KBM-7 (cell line): ENCODE measurements at places on chromosomes 5 and 9.
A peak's percentile ranks its signal among the peaks of the same experiment; 100 is the strongest.

- no peak for DNase-seq
These were observed 34.2 kb downstream of the IPPK start for GRCh38 chr9:92635760-92636159.

DNA sequence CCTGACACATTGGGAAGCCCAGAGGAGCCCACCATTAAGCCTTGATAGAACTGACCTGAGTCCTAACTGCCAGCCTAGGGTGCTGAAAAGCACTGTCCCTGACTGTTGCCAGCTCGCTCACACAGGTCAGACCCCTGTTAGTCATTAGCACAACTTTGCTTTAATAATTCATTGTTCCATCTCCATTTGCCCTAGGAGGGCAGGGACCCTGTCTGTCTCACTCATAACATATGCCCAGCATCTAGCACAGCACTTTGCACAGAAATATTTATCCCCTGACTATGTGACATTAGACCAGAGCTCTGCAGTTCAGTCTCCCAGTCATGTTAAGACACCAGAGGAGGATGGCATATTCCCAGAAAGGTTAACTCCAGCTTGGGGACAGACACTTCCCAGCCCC is 61.8 kb upstream of the STXBP1 start:
- DNase-seq = no peak

GRCh38 chr5:56751572-56752313 is 63.6 kb upstream of the MAP3K1 start:
- no peak for DNase-seq

- peak; percentile 3 for DNase-seq
These were observed 168.8 kb upstream of the POC5 start for GRCh38 chr5:75885849-75886596.

- DNase-seq = no peak
These were observed 290.3 kb downstream of the EBF1 start for GRCh38 chr5:158809310-158809850.

DNA sequence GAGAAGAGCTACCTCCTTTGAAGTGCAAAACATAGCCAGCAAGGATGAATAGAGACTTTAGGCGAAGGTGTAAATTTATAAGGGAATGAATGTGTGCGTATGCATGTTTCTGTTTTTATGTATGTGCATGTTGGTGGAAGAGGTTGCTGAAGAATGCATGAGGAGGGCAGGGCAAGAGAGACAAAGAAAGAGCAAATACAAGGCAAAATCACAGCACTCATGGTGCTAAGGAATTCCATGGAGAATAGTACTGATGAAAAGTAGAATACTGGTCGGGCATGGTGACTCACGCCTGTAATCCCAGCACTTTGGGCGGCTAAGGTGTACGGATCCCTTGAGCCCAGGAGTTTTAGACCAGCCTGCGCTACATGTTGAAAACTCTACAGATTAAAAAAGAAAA is 762.1 kb upstream of the PTPRD start:
- DNase-seq = no peak

- DNase-seq = no peak
These were observed 38.6 kb upstream of the FBP1 start for GRCh38 chr9:94677929-94678328.

DNA sequence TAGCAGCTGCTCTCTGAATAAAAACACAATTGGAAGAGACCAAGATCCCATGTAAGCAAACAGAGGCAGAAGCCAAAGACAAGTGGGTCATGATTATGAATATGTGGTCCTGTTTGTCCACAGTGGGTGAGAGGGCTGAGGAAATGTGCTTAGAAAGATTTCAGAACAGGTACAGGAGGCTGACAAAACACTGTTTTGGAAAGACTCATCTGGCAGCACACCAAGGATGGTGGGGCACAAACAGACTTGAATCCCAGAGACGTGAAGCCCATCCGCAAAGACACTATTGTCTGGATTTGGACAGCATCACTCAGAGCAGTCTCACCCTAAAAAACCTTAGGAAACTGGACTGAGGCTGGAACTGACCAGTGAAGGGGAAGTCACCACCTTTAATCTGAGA is 85.0 kb downstream of the ADRB2 start:
- no peak for DNase-seq

DNA sequence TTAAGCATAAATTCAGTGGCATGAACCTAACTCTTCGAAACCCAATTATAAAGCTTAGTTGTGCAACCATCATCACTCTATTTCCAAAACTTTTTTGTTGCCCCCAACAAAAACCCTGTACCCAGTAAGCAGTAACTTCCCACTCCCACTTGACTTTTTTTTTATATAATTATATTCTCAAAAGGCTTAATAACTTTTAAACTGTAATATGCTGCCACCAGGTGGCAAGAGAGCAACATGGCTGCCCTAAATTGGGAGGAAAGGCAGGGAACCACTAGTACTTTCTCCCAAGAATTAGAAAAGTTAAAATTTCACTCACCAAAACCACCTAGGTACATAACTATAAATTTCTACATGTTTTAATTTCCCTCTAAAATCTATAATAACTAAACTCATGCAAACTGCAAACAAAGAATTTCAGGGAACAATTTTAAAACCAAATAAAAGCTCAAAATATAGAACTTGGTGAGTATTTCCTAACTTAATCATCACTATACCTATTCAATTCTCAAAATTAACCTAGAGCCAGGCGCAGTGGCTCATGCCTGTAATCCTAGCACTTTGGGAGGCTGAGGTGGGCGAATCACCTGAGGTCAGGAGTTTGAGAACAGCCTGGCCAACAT is 50.2 kb upstream of the RNF38 start:
- peak; percentile 46 for DNase-seq

DNA sequence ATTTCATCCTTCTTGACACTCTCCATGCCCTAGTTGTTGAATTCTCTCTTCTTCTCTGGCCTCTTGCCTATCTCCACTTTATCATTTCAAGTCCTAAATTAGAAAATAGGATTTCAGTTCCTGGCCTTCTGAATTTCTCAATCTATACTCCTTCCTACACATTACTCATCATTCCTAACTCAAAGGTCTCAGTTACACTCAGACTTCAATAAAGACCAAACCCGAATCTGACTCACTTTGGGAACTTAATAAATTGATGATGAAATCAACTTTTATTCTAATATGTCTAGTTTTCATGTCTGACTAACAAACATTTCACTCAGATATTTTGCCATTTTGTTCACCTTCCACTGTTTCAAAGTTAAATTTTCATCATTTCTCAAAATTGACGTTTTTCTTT is 113.6 kb upstream of the TSLP start:
- DNase-seq = no peak

- peak; percentile 89 for DNase-seq
These were observed 18.2 kb downstream of the S100Z start for GRCh38 chr5:76867827-76868693.

GRCh38 chr9:69627281-69627680 is 44.9 kb downstream of the APBA1 start:
- DNase-seq = no peak

- no peak for DNase-seq
These were observed 85.9 kb downstream of the VAV2 start for GRCh38 chr9:133906218-133906617.

- DNase-seq = no peak
These were observed 305.7 kb upstream of the KCNN2 start for GRCh38 chr5:114056185-114056538.

GRCh38 chr5:177469750-177470525 is 3.5 kb downstream of the DBN1 start:
- DNase-seq = no peak

DNA sequence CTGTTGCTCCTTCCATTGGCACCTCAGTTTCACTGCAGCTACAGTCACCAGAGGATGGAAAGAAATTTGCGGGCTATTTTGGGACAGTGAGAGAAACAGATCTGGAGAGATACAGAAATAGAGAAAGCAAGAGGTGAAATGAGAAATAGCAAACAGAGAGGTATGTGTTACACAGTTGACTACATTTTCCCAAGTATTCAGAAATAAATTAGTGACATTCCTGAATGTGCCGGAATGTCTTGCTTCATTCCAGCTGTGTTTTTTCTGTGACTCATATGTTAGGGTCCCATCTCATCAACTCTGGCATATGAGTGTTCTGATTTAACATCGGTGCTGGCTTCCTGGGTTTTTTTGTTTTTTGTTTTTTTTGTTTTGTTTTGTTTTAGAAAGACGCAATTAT is 63.8 kb upstream of the ZNF462 start:
- DNase-seq = no peak

GRCh38 chr9:34437006-34437925 is 21.1 kb downstream of the FAM219A start:
- DNase-seq = peak; percentile 75

GRCh38 chr5:8028243-8028642 is 159.3 kb downstream of the MTRR start:
- no peak for DNase-seq

DNA sequence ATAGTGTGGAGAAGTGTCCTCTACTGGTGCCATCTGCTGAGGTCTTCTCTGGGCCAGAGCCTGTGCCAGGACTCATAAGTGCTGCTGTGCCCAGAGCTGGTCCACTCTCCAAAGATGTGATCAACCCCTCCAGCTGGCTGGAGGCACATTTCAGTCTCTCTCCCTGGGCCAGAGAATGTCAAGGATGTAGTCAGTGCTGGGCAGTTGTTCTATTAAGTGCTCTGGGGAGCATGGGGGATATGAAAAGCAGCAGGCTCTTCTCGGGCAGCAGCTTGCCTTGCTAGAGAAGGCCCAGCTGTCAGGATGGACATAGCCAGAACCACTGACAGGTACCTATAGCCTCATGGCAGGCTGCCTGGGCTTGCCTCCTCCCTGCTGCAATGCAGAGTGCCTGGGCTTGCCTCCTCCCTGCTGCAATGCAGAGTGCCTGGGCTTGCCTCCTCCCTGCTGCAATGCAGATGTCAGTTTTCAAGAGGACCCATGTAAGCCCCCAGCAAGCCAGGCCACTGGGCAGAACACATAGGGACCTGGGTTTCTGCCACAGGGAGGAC is 157.2 kb upstream of the PANK3 start:
- DNase-seq = no peak

GRCh38 chr5:124162767-124163532 is 583.5 kb downstream of the ZNF608 start:
- peak; percentile 87 for DNase-seq

GRCh38 chr5:112183103-112183711 is 235.9 kb downstream of the EPB41L4A start:
- no peak for DNase-seq

DNA sequence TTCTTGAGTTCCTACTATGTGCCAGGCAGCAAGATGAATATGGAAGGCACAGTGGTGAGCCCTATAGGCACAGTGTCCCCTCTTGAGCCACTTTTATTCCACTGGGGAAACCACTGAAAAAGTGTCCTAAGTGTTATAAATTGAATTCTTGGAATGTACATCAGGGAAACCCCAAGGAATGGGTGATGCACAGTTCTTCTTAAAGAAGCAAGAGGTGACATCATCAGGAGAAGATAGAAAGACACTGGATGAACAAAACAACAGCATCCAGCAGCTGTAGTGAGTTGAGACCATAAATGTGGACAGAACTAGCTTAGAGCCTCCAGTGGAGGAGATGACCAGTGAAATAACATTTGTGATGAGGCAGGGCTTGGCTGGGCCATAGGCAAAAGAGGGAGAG is 199.2 kb upstream of the ANKRD55 start:
- DNase-seq = no peak

DNA sequence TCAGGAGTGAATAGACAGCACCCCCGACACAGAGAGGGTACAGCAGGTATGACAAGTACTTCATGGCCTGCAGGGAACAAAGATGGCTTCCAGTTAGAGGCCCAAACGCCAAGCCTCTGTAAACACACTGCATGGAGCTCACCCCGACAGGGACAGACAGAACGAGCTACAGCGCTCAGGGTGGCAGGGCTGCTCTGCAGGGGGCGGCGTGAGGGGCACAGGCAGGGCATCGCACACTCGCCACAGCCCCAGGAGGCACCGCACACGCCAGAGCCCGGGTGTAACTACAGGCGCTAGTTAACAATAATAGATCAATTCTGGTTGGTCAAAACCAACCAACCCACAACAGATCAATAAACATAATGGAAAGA is 21.1 kb downstream of the CLPTM1L start:
- DNase-seq = no peak

DNA sequence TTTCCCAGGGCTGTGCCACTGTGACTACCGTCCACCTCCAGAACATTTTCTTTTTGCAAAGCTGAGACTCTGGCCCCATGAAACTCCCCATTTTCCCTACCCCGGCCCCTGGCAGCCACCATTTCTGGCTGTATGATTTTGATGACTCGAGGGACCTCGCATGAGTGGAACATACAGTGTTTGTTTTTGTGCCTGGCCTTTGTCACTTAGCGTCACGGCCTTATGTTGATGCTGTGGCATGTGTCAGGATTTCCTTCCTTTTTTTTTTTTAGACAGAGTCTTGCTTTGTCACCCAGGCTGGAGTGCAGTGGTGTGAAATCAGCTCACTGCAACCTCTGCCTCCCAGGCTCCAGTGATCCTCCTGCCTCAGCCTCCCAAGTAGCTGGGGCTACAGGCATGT is 42.7 kb downstream of the ASS1 start:
- DNase-seq = peak; percentile 20

GRCh38 chr5:159097784-159098602 is 1.7 kb downstream of the EBF1 start:
- no peak for DNase-seq

DNA sequence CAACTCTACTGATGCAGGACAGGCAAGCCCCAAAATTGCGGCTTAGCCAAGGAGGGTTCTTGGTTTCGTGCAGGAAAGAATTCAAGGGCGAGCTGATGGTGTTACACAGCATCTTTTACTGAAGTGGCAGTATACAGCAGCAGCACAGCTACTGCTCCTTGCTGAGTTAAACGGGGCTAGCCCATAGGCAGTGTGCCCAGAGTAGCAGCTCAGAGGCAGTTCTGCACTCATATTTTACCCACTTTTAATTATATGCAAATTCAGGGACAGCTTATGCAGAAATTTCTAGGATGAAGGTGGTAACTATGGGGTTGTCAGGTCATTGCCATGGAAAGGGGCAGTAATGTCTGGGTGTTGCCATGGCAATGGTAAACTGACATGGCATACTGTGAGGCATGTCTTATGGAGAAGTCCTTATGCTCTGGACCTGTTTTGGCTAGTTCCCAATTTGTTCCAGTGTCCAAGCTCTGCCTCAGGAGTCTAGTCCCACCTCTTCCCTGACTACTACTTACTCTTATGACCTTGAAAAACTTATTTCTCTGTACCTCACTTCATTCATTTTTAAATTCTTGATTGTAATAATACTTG is 2.0 kb upstream of the SPINK9 start:
- no peak for DNase-seq

DNA sequence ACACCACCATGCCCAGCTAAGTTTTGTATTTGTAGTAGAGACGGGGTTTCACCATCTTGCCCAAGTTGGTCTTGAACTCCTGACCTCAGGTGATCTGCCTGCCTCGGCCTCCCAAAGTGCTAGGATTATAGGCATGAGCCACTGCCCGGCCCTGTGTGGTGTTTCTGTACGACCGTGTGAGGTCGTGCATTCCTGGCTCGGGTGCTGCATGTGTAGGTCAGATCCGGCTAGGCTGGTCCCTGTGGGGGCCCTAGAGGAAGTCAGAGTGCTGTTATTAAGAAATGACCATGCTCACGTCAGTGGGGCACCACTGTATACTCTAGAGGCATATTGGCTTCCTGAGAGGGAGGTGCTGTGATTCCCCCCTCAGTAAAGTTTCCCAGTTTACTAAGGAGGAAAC is 13.7 kb downstream of the WNK2 start:
- no peak for DNase-seq

- DNase-seq = no peak
These were observed 38.4 kb downstream of the PRRX2 start for GRCh38 chr9:129703667-129704355.
